ENCODE measurements at places on chromosomes 1 and 21. TPM values are rescaled to one million over a fixed set of nuclear protein-coding genes. Genes with fewer than 3 reads are reported as not detected.

- peak overlapping the region; percentile 55 for H3K27ac ChIP-seq
- peaks cover 39% of the 10 kb centered on the region for H3K4me1 ChIP-seq
- DNase-seq: peak; percentile 32
- no peaks in the 10 kb centered on the region for H3K36me3 ChIP-seq
- no peaks in the 10 kb centered on the region for H3K27me3 ChIP-seq
These were observed 77.1 kb downstream of the ITPKB start for GRCh38 chr1:226661965-226662364.

DNA sequence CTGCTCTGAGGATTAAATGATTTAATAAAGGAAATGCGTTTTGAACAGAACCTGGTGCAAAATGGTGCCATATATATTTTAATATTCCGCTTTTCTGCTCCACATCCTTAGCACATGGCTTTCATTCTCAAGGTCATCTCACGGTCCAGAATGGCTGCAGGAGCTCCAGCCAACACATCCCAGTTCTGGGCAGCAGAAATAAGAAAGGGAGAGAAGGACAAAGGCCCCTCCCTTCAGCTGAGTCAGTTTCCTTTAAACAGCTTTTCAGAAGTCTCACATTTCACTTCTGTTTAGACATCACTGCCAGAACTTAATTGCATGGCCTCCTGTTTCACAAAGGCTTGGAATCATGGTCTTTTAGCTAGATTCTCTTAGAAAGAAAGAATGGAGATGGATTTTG lies 75.2 kb upstream of the LRRN2 start:
- H3K36me3 ChIP-seq: no peaks in the 10 kb centered on the region
- H3K4me3 ChIP-seq: no peak overlapping the region

DNA sequence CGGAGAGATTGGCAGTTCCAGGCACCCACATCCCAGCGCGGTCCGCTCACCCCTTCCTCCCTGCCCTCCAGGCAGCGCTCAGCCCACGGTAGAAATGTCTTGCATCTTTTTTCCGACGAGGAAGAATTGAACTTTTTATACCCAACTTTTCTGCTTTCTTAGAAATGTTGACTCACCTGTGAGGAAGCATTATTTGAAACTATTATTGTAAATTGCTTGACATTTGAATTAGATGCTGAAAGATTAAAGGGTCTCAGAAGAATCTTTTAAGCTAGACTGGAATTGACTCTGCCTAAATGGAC lies 912 bp upstream of the SIPA1L2 start:
- H3K27me3 ChIP-seq: no peaks in the 10 kb centered on the region
- no peaks in the 10 kb centered on the region for H3K36me3 ChIP-seq
- H3K4me3 ChIP-seq: peak overlapping the region; percentile 86
- H3K27ac ChIP-seq: no peak overlapping the region
- DNase-seq: no peak
- H3K4me1 ChIP-seq: peaks cover 13% of the 10 kb centered on the region

GRCh38 chr1:112626193-112626592 lies 6.6 kb downstream of the CAPZA1 start:
- no peak overlapping the region for H3K4me3 ChIP-seq
- no peak overlapping the region for H3K27ac ChIP-seq
- H3K4me1 ChIP-seq: peaks cover 29% of the 10 kb centered on the region
- no peaks in the 10 kb centered on the region for H3K27me3 ChIP-seq
- H3K36me3 ChIP-seq: peaks cover 10% of the 10 kb centered on the region

- H3K4me1 ChIP-seq: peaks cover 14% of the 10 kb centered on the region
- H3K27ac ChIP-seq: no peak overlapping the region
- H3K27me3 ChIP-seq: no peaks in the 10 kb centered on the region
These were observed 185.5 kb downstream of the ZC3H11B start for GRCh38 chr1:219427403-219427802.

- DNase-seq: peak; percentile 85
- H3K27me3 ChIP-seq: no peaks in the 10 kb centered on the region
- H3K27ac ChIP-seq: no peak overlapping the region
These were observed 36.8 kb upstream of the RUNX3 start for GRCh38 chr1:24966724-24967346.

DNA sequence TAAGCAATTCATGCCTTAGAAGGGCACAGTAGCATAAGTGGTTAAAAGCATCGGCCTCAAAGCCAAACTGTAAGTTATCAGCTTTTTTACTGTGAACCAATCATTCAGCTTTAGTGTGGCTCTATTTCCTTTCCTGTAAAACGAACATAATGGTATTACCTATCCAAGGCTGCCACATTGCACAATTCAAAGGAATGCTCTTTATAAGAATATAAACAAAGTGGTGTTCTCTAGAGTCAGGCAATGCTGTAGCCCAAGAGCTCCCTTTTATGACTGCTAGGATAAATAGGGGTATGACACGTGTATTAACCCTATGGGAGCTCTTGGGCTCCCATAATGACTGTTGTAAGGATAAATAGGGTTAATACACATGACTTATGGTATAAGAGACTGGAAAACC lies 25.4 kb downstream of the INTS7 start:
- 0 out of 2 replicates have a peak, but pooled peaks cover 7% of the 10 kb centered on the region for H3K36me3 ChIP-seq
- DNase-seq: no peak
- no peaks in the 10 kb centered on the region for H3K27me3 ChIP-seq
- H3K27ac ChIP-seq: no peak overlapping the region
- H3K4me1 ChIP-seq: no peaks in the 10 kb centered on the region

DNA sequence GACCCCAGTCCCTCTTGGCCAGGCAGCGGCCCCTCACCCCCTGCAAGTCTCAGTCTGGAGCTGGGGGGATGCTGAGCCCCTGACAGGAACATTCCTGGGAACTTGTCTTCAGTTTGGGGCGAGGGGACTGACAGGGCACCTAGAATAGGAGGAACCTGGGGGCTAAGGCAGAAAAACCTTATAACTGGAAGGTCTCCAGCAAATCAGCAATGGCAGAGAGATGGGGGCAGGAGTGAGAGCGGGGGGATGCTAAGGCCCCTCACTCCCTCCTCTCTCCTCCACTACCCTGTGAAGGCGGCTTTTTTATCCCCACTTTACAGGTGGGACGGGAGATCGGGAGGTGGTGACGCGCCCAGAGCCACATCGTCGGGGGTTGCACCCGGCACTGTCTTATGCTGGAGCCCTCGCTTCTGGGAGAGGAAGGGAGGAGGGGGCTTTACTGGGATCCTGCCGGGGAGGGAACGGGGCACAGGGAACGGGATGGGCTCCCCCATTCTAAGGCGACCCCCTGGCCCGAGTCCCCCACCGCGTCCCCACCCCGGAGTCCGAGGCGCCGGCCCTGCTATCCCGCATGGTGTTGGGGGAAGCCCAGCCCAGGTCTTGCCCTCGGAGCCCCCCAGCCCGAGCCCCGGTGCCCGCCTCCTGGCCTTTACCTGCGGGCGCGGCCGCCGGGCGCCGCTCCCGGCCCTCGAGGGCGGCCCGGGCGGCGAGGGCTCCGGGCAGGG lies 456 bp downstream of the COL8A2 start:
- no peak overlapping the region for H3K27ac ChIP-seq
- DNase-seq: no peak
- no peaks in the 10 kb centered on the region for H3K36me3 ChIP-seq
- 0 out of 2 replicates have a peak, but pooled peaks cover 4% of the 10 kb centered on the region for H3K27me3 ChIP-seq
- H3K4me3 ChIP-seq: no peak overlapping the region

GRCh38 chr1:40377512-40377911 lies 4.0 kb downstream of the SMAP2 start:
- no peaks in the 10 kb centered on the region for H3K36me3 ChIP-seq
- H3K4me3 ChIP-seq: no peak overlapping the region
- no peak overlapping the region for H3K27ac ChIP-seq
- no peaks in the 10 kb centered on the region for H3K27me3 ChIP-seq
- peaks cover 39% of the 10 kb centered on the region for H3K4me1 ChIP-seq
- DNase-seq: no peak

GRCh38 chr1:198493329-198493728 lies 47.2 kb downstream of the ATP6V1G3 start:
- H3K27me3 ChIP-seq: no peaks in the 10 kb centered on the region
- H3K4me1 ChIP-seq: peaks cover 70% of the 10 kb centered on the region
- peak overlapping the region; percentile 77 for H3K27ac ChIP-seq
- H3K36me3 ChIP-seq: no peaks in the 10 kb centered on the region

- no peak overlapping the region for H3K27ac ChIP-seq
- no peak for DNase-seq
- no peak overlapping the region for H3K4me3 ChIP-seq
- no peaks in the 10 kb centered on the region for H3K27me3 ChIP-seq
- peaks cover 5% of the 10 kb centered on the region for H3K4me1 ChIP-seq
These were observed 197.6 kb downstream of the BACH1 start for GRCh38 chr21:29496337-29496736.

- H3K4me1 ChIP-seq: no peaks in the 10 kb centered on the region
- H3K36me3 ChIP-seq: no peaks in the 10 kb centered on the region
- no peak overlapping the region for H3K27ac ChIP-seq
- peaks cover 11% of the 10 kb centered on the region for H3K27me3 ChIP-seq
- H3K4me3 ChIP-seq: no peak overlapping the region
These were observed 15.9 kb upstream of the RGS8 start for GRCh38 chr1:182700351-182700709.

- no peaks in the 10 kb centered on the region for H3K36me3 ChIP-seq
- H3K27ac ChIP-seq: no peak overlapping the region
- no peaks in the 10 kb centered on the region for H3K27me3 ChIP-seq
These were observed 40.3 kb downstream of the FH start for GRCh38 chr1:241479294-241479693.

- no peak for DNase-seq
- H3K4me1 ChIP-seq: no peaks in the 10 kb centered on the region
- H3K36me3 ChIP-seq: no peaks in the 10 kb centered on the region
These were observed 62.1 kb downstream of the SNX7 start for GRCh38 chr1:98723574-98723973.

Gene CRNN
- total RNA-seq: not detected

Gene CACNA1S
- not detected for total RNA-seq

Gene ZNF648
- total RNA-seq: not detected
